Gastrocnemius medialis (tissue), 4 donors: ENCODE measurements at places on chromosomes 3 and 15.

DNA sequence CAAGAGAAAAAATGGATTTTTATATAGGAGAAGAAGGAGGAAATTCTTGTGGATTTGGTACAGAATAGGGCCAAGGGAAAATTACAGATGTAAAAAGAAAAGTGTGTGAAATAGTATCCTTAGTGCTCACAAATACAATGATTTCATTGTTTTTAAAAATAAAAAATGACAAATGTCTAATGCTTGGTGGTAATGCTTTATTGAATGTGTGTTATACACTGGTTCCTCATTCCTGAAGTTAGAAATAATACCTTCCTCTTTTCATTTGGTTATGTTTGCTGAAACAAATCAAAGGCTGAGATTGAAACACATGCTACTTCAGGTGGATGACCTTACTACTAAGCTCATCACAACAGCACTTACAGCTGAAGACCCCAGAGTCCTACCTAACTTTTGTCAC is 37.7 kb upstream of the CCR2 start:
- no peak for DNase-seq

- no peak for DNase-seq
Measured at GRCh38 chr3:32186876-32187275, 51.6 kb upstream of the CMTM8 start.

DNA sequence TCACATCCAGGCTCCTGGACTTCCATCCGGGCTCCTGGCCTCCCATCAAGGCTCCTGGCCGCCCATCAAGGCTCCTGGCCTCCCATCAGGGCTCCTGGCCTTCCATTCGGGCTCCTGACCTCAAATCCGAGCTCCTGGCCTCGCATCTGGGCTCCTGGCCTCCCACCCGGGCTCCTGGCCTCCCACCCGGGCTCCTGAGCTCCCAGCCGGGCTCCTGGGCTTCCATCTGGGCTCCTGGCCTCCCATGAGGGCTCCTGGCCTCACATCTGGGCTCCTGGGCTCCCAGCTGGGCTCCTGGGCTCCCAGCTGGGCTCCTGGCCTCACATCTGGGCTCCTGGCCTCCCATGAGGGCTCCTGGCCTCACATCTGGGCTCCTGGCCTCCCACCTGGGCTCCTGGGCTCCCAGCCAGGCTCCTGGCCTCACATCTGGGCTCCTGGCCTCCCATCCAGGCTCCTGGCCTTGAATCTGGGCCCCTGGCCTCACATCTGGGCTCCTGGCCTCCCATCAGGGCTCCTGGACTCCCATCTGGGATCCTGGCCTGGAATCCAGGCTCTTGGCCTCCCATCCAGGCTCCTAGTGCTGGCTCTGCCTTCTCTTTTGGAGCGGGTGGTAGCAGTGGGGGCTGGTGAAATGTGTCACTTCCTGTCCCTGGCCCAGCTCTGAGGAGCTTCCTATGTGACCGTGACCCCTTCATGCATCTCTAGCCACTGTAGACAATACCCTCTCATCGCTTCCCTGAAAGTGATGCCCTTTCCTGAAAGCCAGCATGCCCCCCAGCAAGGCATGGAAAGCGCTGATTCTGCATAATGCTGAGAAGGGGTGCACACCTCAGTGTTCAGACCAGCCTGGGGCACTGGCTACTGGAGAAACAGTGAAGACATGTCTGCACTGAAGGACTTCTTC is 62.7 kb upstream of the BLM start:
- DNase-seq = no peak

GRCh38 chr3:157527131-157527881 is 24.1 kb upstream of the VEPH1 start:
- no peak for DNase-seq

DNA sequence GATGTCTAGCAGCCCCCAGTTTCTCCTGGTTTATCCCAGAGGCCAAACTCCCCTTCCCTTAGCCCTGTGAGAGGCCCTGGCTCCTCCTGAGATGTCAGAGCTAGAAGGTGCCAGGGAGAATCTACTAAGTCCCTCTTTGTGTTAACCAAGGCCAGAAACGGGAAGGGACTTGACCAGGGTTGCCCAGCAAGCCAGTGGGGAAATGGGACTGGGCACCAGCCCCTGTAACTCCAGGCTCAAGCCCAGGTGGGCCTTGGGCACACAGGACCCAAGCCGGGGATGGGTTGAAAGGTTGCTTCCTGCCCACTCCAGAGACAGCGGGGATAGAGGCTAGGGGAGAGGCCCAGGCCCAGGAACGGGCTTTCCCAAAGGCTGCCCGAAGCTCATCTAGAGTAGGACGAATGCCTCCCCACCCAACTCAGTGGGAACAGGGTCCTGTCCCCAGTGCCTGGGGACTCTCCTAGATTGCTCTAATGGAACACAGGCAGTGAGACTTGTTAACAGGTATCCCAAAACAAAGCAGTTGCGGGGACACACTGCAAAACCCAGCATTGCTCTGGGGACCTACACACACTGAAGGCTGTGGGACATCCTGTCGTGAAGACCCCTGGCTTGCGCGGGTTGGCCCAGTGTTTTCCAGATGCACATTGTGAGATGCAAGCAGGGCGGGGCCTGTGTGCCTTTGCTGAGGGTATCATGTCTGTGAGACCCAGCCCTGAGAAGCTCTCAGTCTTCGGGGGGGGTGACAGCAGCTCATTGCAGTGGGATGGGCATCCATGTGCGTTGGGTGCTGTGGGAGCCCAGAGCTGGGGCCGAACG is 12.9 kb upstream of the TXNRD3 start:
- no peak for DNase-seq

- DNase-seq = no peak
Measured at GRCh38 chr3:165440380-165440779, 244.2 kb upstream of the SLITRK3 start.

DNA sequence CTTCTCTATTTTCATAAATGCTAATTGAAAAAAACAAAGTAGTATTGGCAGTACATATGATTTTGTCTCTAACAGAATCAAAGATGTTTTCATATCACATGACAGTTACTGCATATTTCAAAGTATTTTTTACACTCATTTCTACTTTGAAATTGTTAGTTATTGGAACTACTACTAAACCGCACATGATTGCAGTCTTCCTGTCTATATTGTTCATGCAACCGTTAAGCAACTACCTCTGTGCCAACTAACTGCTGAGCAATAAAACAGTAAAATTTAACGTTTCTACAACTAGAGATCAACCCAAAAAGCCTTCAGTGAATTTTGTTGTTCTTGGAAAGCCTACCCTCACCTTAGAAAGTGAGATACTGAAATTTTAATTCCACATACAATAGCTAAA is 64.2 kb downstream of the DMXL2 start:
- no peak for DNase-seq

DNA sequence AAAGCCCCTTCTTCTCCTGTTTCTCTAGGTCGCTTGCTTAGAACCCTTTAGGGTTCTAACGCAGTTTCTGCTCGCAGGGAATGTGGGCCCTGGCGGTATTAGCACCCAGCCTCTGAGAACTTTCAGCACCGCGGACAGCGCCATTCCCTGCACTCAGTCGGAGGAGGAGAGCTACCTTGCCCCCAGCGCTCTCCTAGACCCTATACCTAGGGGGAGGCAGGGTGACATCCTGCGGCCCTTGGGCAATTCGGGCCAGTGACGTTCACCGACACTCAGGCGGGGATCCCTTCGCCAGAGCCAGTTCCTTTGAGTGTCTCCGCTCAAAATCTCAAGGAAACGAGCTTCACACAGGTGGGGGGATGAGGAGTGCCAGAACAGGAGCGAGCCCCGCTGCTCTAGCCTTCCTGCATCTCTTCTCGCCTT is 1.3 kb downstream of the SLC7A14 start:
- DNase-seq = no peak

DNA sequence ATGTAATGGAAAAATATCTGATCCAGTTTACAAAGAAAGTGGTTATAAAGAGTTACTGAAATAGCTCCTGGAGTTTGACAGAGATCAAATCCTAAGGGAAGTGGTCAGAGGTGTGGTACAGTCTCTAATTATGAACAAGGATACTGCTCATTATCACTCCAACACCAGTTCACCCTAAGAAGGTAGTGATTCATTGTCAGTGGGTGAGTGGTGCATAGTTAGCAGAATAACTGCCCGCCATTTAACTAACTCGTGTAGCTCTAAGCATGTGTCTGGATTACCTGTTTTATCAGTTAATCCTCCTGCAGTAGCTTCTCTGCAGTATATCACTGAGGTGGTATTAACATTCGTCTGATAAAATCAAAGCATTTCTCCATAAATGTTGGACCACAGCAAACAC is 700.1 kb downstream of the NLGN1 start:
- DNase-seq = no peak

DNA sequence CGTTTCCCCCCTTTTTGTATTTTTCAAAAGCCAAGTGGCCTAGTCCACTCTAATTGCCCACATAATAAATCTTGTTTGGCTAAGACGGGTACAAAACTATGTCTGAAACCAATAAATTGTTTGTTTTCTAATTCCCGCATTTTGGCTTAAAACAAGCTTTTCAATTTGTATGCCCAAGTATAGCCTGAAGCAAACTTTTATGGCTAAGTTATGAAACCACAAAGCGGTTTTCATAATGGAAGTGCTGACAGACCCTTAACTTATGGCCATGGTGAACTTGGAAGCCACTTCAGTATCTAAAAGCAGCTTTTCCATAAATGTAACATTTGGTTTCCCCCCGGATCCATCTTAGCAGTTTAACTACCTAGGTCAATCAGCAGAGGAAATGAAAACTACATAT is 29.9 kb upstream of the POLR2M start:
- no peak for DNase-seq

GRCh38 chr15:97504031-97504792 is 456.3 kb upstream of the ARRDC4 start:
- no peak for DNase-seq

DNA sequence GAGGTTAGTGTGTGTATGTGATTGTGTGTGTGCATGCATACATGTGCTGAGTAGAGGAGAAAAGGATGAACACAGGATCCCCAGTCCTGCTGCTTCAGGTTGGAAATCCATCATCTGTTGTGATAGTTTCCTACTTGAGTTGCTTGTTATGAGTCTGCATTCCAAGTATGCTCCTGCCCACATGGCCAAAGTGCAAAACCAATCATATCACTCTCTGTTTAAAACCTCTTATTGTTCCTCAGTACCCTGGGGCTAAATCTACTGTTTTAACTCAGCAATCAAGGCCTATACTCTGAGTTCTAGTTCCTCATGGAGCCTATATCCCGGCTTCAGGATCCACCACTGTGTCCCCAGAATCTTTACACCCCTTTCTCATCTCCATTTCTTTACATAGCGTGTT is 139.9 kb upstream of the TLE3 start:
- no peak for DNase-seq

DNA sequence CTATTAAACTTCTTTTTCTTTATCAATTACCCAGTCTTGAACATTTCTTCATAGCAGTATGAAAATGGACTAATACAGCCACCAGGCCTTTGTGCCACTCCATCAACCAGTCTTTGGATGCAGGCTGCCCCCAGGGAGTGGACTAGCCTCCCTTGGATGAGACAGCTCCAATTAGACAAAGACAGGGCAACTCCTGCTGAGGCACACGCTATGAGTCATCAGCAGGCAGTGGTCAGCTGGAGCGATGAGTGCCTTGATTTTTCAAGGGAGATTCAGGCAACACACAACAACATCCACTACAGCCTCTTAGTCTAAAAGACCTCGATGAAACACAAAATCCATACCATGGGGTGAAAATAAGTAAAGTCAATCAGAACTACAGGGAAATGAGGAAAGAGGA is 160.1 kb downstream of the ARRDC4 start:
- DNase-seq = no peak

- no peak for DNase-seq
Measured at GRCh38 chr15:74537736-74538135, 3.3 kb upstream of the ARID3B start.

DNA sequence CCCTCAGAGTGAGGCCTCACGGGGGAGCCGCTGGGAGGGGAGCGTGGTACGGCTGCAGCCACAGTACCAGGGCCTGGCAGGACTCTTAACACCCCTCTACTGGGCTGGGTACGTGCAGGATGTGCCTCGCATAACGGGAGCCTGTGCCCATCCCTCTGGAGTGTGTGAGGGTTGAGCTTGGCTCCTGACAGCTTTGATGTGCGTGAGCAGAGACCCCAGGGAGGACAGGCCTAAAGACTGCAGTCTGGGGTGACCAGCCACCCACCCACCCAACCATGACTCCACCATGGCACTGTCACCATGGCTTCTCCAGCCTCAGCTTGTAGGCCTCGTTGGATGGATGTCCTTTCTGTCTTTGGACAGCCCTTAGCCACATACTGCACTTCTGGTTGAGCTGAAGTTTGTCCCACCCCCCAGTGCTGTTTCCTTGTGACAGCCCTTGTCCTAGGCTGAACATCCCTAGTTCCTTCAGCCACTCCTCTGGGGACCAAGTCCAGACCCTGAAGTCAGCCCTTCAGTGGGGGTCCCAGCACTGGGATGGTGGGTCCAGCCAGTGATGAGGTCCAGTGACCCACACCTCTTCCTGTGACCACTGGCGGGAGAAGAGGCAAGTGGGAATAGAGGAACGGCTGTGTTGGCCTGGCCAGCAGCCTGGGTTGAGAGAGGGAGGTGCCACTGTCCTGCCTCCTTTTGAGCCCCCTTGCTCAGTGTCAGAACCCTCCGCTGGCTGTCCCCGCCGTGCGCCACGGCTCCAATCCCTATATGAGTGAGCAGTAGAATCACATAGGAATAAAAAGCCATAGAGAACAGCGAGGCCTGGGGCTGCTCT is 6.1 kb downstream of the GLYCTK start:
- no peak for DNase-seq

DNA sequence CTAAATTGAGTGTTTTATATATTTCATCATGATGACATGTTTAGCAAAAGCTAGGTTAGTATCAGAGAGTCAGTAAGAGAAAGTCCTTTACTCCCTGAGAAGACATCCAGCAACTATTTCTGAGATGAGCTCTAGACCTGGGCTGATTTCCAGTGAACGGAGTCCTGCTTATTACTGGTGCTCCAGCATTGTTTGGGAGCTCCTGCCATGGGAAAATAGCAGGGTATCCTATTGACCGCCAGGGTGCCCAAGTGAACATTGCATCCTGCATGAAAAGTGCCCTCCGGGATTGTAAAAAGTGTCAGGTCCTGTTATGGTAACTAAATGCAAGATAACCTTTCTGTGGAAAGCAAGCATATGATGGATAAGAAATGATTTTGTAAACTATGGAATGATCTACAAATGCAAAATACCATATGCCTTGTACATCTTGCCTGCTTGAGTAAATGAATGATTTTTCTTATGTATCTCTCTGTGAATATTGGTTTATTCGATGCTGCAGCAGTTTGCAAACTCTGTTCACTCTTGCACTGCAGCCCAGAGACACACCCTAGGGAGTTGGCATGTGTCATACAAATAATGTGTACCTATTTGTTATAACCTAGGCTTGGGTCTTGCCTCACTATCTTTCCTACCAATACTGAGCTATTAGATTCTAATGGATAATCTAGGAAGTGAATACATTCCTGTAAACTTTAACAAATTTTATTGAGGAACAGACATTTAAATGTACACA is 96.7 kb downstream of the IL5RA start:
- DNase-seq = no peak

- no peak for DNase-seq
Measured at GRCh38 chr3:98733053-98733811, 29.9 kb upstream of the ST3GAL6 start.

- DNase-seq = no peak
Measured at GRCh38 chr3:15301761-15302160, 30.6 kb downstream of the SH3BP5 start.
